ENCODE measurements at places on chromosomes 5 and 9.

DNA sequence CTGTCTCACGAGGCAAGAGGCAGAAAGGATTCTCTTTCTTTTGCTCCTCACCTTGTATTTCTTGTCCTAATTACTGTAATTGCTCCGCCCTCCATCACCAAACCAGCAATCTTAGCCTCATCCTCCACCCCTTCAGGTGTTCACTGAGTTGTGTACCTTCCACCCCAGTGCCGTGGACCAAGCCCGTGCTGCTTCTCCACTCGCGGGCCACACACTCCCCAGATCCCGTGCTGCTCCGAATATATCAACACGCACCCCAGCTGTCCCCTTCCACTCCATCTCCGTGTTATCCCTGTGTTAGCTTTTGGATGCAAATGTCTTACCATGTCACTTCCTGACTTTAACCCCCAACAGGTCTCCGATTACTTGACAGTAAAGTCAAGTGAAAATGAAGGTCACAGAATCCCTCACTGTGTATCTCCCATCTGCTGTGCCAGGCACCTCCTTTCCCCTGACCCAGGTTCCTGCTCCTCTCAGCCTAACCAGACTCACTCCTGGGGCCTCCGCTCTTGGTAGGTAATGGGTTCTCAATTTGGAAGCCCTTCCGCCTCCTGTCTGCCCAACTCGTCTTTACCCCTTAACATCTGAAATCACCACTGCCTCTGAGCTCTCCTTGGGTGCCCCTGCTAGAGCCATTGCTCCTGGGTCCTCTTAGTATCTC is 320.2 kb downstream of the MED10 start:
- no peak for DNase-seq

- no peak for DNase-seq
Observed at GRCh38 chr5:101160002-101160401, 256.9 kb upstream of the ST8SIA4 start.

DNA sequence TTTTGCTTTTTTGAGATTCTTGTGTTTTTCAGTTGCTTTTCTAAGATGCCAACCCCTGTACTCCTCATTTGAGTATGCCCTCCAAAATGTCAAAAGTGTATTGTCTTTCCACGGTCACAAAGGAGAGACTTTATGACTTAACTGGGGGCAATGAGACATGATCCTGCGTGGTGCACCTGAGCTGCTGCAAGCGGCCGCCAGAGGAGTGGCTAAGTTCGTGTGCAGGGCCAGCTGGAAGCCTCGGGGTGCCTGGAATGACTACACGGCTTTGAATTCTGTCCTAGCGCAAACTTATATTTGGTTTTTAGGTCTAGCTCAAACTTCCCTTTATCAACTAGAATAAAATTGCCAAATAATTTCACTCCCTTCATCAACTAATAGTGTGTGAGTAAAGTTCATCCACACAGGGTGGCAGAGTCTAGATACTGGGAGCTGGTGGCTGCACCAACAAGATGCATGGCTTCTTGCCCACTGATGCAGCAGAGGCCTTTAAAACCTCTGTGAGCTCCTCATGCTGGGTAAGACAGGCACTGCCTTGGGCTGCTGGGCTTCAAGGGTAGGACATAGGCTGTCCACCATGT is 4.7 kb downstream of the GADD45G start:
- no peak for DNase-seq

DNA sequence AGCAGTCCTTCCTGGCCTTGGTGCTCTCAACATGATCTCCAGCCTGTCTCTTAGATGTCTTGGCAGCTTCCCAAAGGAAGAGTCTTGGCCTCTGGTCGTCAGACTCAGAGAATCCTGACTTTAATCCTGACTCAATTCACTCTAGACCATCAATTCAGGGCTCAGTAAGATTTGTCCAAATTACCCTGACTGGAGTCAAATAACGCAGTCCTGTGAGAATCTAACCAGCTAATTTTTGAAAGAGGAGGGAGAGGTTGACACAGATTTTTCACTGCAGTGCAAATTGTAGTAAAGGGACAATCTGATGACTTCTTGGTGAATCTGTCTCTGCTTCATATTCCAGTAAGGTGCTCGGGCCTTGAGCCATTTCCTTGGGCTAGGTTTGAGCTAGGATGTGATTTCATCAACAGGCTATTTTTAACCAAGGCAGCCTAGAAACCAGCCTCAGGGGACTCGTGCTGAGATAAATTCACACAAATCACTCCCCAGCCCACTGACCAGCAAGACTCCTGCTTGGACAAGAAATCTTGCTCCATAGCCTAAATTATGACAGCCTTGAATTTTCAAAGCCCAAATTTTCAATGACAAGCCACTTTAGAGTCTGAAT is 257.4 kb downstream of the ENC1 start:
- no peak for DNase-seq

DNA sequence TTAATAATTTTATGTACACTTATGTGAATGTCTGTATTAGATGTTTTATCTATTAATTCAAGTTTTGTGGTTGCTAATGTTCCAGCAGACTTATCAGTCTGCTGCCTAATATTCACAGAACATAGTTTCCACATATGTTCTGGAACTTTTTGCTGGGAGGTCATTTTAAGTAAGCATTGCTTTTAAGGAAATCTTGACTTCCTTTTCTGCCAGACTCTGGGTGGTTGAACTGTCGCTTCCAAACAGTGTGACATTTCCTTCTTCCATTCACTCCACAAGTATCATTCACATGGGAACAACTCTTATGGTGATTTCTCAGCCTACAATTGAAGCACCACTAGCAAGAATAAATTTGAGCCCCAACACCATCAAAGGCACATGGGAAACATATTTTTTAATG is 82.9 kb downstream of the PLCXD3 start:
- DNase-seq: no peak

- no peak for DNase-seq
Observed at GRCh38 chr9:114626415-114627020, 15.4 kb downstream of the TMEM268 start.

DNA sequence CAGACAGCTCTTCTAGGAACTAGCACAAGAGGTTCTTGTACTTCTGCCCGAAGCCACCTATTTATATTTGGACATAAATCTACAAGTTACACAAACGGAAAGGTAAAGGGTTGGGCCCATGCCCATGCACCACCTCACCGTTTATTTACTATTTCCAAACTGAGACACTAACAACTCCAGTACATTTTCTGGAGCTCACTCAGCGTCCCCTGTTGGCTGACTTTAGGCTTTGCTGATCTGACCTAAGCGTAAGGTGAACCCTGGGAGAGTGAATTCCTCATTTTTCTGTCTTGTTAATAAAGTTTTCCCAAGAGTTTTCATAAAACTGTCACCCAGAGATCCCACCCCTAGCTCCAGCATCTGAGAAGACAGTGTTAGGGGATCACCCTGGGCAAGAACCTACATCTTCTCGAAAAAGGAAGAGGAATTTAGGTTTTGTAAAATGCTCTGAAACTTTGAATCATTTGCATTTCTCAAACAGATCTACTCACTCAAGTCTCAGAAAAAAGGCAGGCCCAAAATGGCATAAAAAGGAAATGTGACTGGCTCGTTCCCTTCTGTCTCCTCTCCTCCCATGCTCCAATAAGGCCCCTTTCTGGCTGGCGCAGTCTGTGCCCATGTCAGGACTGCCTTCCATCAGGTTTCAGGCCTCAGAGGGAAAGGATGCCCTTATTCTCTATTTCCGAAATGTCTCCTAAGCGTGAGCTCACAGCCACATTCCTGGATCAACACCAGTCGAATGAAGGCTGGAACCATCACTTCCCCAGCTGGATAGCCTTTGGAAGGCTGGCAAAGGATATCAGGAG is 201.3 kb downstream of the FANCC start:
- DNase-seq: no peak

GRCh38 chr5:1501372-1502045 is 22.3 kb downstream of the LPCAT1 start:
- no peak for DNase-seq

DNA sequence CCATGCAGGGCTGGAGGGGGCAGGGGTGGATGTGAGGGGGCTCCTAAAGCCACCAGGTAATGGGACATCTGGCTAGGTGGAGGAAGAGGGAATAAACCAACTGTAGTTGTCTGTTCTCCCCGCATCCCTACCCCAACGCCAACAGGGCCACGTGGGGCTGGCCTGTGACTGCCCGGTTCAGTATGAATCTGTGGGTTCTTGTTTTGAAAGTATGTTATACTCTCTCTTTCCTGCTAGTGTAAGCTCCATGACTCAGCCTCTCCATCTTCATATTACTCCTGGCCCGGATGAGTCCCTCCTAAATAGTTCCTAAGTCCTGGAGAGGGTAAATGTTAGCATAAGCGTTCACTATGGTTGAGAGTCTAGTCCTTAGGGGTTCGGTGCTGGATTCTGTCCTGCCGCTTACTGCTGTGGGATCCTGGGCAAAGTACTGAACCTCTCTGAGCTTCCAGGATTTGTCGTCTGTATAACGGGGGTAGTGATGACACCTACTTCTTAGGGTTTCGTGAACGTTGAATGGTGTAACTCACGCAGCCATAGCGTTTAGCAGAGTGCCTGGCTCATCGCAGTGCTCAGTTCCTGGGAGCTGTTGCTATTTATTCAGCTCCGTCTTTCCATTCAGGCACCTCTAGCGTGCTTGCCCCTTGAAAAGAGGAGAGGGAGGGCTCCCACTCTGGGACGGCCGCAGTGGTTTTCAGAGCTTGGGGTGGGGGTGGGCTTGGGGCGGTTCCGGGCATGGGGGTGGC is 28.8 kb downstream of the LHX2 start:
- no peak for DNase-seq

GRCh38 chr5:92468295-92468694 is 1085.2 kb upstream of the ARRDC3 start:
- no peak for DNase-seq

DNA sequence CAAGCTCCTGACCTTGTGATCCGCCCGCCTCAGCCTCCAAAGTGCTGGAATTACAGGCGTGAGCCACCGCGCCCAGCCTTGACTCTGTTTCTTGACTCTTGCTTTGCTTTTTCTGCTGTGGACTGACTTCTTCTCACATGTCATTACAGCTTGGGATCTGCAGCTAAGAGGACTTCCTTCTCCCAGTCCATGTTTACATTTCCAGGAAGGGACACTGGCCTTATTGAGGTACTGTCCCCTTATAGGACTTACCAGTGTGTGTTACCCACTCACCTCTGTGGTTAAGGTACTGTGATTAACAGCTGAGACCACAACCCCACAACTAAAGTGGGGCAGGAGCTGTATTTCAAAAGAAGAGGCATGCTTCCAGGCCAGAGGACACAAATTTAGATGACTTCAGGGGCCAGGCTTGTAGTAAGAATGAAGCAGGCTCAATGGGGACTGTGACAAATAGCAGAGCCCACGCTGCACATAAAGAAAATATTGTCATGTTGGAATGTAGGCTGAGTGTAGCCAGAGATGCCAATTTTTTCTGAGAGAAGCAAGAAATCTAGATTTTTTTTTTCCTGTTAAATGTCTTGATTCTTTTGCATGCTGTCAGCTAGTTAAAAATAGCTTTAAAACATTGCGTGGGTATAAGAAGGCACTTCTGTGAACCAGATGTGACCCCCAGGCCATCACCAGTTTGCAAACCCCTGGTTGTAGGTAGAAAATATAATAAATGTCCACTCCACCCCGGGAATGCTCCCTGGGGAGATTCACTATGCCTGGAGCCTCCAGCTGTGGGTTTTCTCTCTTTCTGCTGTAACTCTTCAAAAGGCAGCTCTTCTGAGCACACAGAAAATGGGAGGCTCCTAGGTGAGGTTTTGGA is 75.0 kb downstream of the PTPDC1 start:
- DNase-seq: no peak

- no peak for DNase-seq
Observed at GRCh38 chr9:11338130-11338529, 725.3 kb upstream of the PTPRD start.
